ENCODE measurements at places on chromosomes 6 and 20.

GRCh38 chr6:36130667-36131510 lies 576 bp downstream of the MAPK13 start:
- no peak for DNase-seq

DNA sequence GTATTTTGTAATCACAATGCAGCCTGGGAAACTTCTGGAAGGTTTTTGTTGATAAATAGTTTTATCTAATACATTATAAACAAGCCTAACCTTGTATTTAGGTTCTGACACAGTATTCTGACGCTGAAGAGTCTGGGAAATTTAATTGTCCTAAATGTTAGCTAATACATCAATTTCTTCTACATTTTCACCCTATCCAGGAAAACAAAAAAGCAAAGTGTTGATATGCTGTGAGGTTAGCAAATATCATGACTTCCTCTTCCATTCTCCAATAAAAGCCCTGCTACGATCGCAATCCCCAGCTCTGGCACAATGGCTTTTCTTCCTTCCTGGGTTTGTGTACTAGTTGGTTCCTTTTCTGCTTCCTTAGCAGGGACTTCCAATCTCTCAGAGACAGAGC lies at the start of gene C6orf58:
Gene C6orf58 (plus strand): TSS at position 301 of the 400 bp plus-strand sequence. CDS start 12 bp downstream, at position 313.
- DNase-seq, result no peak

- no peak for DNase-seq
Observed at GRCh38 chr6:166595061-166595780, 8.7 kb upstream of the RAMACL start.

DNA sequence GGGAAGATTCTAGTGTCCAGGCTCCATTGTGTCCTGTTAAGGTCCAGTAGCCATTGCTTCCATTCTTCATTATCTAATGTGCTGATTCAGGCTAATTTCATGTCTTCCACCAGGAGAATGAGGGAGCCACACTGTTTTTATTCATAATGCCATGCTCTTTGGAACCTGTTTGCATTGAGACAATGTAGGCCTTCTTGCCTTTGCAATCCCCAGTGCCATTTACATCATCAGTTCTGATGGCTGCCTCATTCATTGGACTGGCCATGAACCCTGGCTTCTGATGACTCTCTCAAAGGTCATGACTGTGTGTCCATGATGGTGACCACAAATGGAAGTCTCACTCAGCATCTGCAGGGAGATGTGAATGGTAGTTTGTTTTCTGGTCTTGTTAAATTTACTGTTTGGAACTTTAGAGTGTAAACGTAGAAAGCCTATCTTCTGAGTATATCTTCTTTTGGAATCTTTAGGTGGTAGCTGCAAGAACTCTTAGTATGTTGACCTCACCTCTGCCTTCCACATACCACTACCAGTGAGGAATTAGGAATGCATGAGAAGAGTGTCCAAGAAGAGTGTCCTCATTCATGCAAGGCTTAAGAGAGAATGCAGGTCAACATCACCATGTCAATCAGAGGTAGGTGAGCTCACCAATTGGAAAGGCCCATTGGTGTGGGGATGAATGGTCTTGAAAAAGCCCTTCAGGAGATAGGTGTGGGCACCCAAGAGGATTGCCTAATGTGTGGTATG lies 42.9 kb upstream of the ZFP64 start:
- no peak for DNase-seq

DNA sequence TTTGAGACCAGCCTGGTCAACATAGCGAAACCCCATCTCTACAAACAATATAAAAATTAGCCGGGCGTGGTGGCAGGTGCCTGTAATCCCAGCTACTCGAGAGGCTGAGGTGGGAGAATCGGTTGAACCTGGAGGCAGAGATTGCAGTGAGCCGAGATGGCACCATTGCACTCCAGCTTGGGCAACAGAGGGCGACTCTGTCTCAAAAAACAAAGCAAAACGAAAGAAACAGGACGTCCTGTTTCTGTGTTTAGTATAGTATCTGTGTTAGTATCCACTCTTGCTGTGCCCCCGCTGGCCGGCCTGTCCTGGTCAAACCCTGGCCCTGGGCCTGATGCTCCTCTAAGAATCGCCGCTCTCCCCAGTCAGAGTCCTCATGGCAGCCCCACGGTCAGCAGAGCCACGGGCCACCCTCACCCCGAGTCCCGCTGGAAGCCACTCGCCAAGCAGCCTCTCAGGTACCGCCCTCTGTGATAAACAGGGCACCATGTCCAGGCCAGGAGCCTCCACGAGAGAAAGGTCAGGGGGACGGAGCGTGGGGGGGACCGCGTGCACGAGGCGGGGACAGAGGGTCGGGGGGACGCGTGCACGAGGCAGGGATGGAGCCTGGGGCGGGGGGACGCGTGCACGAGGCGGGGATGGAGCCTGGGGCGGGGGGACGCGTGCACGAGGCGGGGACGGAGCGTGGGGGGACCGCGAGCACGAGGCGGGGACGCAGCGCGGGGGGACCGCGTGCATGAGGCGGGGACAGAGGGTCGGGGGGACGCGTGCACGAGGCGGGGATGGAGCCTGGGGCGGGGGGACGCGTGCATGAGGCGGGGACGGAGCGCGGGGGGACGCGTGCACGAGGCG lies 384.5 kb downstream of the SMOC2 start:
- DNase-seq, result no peak

DNA sequence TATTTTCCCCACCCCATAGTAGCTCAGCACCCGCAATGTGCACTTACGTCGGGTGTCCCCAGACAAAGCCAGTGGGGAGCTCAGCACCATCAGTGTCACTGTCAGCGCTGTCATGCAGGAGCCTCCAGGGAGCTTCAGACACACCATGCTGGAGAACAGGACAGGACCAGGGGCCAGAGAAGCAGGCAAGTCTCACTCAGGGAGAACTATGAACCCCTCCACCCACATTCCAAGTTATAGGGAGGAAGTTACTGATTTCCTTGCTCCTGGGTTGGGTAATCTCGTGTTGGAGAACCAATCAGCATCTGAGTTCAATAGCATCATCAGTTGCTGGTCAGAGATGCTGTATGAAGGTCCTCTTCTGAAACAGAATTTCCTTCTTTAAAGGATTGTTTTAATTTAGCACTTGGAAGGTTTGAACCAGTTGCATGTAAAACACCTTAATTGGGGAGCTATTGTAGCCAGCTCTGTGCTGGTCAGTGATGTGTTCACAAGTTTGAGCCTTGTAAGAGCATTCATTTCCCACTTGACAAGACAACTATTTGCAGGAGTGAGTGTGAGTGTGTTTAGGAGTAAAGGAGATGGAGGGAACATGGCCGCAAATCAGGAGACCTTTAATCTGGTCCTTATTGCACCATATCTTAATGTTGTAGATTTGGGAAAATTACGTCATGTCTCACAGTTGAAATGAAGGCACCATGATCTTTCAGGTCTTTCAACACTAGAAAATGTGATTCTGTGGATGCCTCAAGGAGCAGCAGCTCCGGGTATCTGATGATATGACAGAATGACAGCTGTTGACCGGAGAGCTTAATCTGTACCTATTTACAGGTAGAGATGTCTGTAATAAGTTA lies at the start of gene HLA-DRB1:
Gene HLA-DRB1 (minus strand): TSS at position 253 of the 854 bp plus-strand sequence. CDS start 106 bp downstream, at position 147.
- DNase-seq, result peak; percentile 17

- DNase-seq, result peak; percentile 46
Observed at GRCh38 chr6:108968325-108969316, 120.4 kb downstream of the ARMC2 start.

DNA sequence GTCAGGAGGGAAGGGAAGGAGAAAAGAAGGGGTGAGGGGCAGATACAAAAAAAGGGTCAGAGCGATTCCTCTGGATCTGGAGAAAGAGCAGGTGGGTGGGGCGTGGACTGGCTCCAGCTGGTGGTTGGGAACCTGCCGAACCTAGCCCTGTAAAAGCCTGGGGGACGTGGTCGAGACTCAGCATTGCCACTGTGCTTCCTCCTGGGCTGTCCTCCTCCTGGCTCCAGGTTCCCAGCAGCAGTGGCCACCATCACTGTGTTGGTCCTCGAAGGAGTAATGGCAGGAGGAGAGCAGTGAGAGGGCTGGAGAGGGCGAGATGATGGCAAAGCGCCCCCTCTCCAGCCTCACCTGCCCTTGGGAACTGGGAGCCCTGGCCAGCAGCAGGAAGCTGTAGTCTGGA lies 3.5 kb upstream of the RAET1L start:
- no peak for DNase-seq

DNA sequence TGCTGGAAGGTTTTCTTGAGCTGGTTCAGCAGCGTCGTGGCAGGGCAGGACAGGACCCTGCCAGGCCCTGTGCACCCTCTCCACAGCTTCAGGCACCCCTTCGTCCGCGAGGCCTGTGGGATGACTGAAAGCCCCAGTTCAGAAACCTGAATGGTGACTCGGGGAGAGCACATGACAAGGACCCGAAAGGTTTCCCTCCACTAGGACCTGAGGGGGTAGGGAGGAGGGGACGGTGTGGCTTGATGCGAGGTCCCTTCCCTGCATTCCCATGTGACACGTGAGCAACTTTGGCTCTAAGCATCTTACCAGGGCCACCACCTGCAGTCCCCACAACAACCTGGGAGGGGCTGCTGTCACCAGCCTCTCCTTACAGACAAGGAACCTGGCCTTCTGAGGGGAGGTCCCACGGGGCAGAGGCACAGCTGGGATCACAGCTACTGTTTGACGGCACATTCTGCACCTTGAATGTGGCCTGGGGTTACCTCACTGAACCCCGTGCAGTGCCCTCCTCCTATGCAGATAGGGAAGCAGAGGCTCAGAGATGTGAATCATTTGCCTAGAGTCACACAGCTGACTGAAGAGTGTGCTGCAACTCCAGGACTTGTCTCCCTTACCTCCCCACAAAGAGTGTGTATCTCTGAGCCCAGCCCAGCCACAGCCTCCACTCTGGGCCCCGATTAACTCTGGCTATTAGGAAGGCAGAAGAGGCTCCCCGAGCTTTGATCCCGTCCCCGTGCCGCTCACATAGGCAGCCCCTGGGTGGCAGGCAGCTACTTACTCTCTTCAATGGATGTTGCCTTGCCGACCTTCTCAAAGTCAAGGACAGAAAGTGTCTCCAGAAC lies 84.6 kb downstream of the PTPN1 start:
- DNase-seq, result peak; percentile 75

- DNase-seq, result no peak
Observed at GRCh38 chr20:37940858-37941257, 37.9 kb downstream of the VSTM2L start.

- DNase-seq, result no peak
Observed at GRCh38 chr6:11132194-11132888, 20.8 kb upstream of the ERVFRD-1 start.

DNA sequence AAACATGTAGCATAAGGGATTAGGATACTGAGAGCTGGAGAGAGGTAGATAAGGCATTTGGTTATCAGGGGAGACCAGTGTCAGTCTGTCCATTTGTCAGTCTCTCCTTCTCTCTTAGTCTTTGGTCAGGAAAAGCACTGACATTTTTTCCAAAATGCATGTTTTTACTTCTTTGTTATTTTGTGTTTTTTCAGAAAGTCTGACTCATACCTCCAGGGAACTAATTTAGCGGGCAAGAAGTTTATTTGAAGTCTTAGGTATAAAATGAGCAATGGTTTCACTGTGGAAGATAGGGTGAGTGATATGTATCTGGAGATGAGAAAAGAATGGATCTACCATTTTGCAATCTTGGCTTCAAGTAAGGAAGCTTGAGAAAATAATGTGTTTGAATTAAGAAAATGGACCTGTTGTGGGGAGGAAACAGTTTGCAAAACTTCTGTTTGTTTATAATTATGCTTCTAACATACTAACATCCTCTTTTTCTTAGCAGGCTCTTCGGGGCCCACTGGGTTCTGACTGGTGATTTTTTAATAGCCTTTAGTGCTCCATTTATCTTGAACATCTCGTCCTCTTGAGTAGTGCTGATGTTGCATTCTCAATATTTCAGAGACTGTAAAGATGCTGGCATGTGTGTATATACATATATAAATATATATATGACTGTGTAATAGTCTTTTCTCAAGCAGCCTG lies 66.9 kb upstream of the FABP7 start:
- DNase-seq, result no peak

- peak; percentile 61 for DNase-seq
Observed at GRCh38 chr6:90397047-90397446, 100.4 kb upstream of the BACH2 start.

- DNase-seq, result peak; percentile 95
Observed at GRCh38 chr6:26251354-26252076, 113.5 kb upstream of the BTN3A2 start.

DNA sequence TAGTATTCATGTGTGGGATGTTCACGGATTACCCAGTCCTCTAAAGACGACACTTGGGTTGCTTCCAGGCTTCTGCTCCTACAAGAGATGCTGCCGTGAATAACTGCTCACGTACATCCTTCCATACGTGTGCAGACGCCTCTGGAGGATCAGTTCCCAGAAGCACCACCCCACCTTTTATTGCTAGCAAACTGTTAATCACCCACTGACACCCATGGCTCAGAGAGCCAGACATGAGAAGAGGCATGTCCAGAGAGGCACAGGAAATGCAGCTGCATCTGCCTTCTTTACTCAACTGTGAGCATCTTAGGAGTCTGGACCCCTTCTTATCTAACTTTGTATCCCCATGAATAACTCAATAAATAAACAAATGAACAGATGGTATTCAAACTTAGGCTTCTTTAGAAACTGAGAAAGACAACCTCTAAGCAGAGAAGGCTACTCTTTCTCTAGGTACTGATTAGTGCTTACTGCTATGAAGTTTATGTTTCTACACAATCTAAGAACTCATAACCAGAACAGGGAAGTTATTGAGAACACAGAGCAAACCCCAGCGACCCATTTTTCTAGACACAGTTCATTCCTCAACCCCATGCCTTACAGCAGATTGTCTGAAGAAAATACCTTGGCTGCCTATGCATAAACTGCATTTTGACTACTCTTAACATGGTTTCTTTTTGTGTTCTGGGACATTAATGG lies 228.7 kb upstream of the RREB1 start:
- DNase-seq, result peak; percentile 40

GRCh38 chr6:10886691-10887502 lies at the start of gene SYCP2L:
Gene SYCP2L, plus strand, starts transcription at chr6:10887052. Its CDS starts 75 bp downstream, at chr6:10887127.
- DNase-seq, result peak; percentile 93

DNA sequence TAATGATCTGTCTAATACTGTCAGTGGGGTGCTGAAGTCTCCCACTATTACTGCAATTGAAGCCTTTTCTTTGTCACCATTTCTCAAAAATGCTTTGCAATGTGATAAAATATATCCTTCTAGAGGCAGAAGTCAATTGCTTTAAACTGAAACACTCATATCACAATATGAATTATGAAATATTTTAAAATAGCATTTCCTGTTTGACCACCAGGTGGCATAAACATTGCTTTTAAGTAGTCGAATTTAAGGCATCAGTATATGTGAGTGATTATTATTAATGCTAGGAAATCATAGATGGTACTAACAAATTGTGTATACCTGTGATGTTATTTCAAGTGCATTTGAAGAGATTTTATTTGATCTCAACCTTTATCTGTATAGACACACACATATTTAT lies 87.5 kb downstream of the MEI4 start:
- DNase-seq, result no peak

- no peak for DNase-seq
Observed at GRCh38 chr6:3400162-3400561, 56.7 kb downstream of the SLC22A23 start.

- peak; percentile 8 for DNase-seq
Observed at GRCh38 chr6:30321692-30322388, 4.9 kb upstream of the TRIM39 start.

DNA sequence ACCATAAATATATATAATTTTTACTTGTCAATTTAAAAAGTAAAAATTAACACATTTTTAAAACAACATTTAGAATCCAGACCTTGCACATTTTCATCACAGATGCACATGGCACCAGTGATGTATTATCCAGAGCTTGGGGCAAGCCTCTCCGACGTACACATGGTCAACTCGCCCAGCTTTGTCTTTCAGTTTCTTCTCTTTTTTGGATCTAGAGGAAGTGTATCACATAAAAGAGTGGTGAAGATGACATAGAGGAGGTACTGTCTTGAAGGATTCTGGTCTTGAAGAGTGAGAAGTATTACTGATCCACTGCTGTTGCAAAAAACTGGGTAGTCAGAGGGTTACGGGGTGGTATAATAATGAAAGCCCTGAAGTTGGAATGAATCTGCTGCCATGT lies 46.9 kb upstream of the TAB2 start:
- no peak for DNase-seq

All from ELF-1 (cell line).